ENCODE measurements at places on chromosomes 7 and 10.

GRCh38 chr10:3226960-3227744 lies 54.6 kb upstream of the PITRM1 start:
- no peak for DNase-seq

GRCh38 chr10:11018432-11018841 lies 765 bp downstream of the CELF2 start:
- DNase-seq: peak; percentile 24

DNA sequence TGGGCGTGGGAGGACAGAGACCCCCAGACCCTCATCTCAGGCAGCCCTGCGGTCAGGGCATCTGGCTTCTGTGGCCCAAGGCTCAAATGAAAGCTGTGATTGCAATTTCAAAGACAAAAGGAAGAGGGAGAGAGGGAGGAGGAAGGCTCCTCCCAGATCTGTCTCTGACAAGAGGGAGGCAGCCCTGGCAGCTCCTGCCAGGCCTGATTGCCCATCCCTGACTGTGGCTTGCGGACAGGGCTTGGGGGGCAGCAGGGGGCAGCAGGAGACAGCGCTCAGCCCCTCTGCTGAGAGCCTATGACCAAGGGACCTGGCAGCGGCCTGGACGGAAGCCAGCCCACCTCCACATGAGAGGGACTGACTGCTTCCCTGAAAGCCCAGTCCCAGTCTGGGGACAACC lies 91.8 kb downstream of the PTPRN2 start:
- DNase-seq: no peak

DNA sequence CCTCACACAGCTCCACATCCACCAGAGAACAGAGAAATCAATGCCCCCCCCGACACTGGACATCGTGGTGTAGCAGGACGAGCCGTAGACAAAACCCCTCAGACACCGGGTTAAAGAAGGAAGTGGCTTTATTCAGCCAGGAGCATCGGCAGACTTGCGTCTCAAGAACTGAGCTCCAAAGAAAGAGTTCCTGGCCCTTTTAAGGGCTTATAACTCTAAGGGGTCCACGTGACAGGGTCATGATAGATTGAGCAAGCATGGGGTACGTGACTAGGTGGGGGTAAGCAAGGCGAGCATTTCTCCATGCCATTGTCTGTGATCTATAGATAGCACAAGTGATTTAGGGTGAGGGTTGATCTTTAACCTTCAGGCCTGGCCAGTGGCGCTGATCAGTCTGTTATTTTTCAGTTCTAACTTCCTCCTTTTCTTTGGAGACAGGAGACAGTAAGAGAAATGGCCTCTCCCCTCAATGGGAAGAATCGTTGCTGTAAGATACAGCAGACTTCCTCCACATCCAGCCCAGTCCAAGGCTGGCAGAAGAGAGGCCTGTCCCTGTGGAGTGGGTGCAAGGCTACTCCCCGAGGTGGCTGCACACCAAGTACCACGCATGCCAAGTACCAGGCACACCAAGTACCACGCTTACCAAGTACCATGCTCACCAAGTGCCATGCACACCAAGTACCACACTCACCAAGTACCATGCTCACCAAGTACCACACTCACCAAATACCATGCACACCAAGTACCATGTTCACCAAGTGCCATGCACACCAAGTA lies 19.5 kb upstream of the PPP2R2D start:
- no peak for DNase-seq

DNA sequence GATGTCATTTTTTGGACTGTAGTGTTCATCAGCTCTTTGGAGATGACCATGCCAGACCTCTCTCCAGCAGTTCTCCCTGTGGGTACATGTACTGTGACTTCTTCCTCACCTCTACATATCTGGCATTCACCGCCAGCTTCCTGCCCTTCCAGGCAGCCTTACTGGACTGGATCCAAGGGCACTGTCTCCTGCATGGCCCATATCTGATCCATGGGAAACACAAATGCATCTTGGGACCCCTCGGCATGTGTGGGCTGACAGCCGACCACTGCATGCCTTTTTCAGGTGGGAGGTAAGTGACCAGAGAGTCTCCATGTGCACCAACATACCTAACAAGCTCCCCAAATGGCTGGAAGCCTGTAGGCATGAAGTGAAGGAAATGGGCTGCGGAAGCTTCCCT lies 3.9 kb upstream of the BLVRA start:
- no peak for DNase-seq

DNA sequence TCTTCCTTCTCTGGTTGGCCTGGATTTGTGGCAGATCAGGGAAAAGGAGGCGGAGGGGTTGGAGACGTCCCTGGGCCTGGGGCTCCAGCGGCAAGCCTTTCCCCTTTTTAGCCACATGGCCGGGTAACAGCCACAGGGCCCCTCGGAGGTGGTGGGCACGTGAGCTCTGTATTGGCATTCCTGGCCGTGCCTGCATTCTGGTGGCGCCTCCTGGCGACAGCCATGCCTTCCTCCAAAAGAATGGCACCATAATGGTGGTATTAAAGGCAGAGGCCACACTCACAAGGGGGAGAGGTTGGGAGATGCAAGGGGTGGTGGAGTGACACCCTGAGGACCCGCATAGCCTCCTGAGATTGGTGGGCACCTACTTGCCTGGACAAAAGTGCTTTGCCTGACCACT lies 3.0 kb upstream of the AQP1 start:
- no peak for DNase-seq

DNA sequence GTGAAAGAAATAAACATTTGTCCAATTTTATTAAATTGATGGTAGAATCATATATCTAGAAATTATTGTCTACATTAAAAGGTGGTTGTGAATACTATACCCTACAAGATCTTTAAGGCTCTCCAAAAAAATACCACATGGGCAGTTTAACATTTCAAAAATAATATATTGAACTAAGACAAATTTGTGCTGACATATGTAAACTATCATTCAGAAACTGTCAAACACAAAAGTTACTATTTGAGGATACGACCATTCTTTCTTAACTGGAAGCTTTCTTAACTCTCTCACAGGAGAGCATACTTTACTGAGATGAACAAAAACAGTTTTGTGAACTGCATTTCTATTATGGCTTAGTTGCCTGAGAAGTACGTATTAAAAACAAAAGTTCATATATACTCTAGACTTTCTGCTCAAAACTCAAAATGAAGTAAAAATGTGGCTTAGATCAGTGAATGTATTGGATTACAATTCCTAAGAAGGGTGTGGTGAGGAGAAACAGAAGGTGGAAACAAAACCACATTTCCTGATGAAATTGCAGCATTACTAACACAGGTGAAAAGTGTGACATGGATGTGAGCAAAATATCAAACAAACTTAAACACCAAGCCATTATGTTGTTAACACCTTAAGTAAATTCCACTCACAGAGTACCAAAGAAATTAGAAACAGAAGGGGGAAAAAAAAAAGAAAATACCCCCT lies 138.5 kb downstream of the SEMA3A start:
- no peak for DNase-seq

- DNase-seq: no peak
Measured at GRCh38 chr7:49852619-49853462, 79.4 kb downstream of the VWC2 start.

GRCh38 chr10:13969118-13969791 lies 361.5 kb downstream of the FRMD4A start:
- DNase-seq: no peak

- no peak for DNase-seq
Measured at GRCh38 chr7:30202671-30203070, 67.9 kb downstream of the MTURN start.

Measured in T-helper 2 cell (primary cell).